ENCODE measurements at places on chromosomes 5 and 9.

DNA sequence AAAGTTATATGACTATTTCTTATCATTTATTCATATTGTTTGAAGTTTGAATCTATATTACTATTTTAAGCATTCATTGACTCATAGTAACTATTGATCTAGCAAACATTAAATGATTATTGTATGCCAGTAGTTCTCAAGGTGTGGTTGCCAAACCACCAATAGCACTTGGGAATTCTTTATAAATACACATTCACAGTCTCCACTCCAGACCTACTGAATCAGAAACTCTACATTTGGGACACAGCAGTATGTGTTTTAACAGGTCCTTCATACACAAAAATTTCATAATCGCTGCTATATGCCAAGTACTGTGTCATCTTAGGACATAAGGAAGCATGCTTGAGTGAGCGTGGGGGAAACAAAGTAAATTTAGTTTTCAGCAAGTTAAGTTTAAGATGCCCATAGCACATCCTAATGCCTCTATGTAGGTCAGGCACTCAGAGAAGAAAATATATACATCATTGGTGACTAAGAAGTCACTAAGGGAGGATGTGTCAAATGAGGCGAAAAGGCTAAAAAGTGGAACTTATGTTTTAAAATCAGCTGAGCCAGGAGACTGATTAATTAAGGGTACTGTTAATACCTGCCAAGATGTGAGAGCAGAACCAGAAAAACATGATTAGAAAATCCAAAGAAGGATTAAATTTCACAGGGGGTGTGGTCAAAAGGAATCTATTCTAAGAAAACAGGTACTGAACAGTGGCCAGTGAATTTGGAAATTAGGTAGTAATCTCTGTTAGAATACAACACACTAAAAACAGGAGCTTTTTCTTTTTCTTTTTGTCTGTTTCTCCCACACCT is 340.8 kb downstream of the HCN1 start:
- no peak for DNase-seq

DNA sequence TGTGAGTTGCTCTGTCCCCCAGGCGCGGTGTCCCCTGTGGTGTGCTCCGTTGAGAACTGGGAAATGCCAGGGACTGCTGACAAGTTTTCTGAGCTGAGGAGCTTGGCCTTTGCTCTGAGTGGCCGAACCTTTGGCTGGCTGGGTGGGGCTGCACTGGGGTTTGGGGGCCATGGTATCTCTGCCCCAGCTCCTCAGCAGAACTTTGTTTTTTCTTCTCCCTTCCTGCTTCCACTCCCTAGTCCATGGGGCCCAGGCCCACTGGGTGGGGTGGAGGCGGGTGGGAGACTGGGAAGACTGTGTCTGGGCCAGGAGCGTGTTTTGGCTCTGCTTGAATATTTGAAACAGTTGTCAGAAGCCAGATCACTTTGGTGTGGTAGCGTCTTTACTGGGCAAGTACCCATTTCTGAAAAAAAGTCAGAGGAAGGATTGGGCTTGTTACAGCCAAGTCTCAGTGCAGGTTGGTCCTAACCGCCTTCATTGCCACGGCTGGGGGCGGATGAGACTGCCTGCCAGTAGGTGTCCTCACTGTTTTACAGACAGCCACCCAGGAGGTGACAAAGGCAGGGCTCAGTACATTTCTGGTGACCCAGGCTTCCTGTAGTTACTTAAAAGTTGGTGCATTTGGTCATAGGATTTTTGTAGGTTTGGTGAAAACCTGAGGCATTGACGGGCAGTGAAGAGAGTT is 92.7 kb downstream of the DAB2IP start:
- no peak for DNase-seq

GRCh38 chr9:110954822-110955291 is 83.4 kb downstream of the LPAR1 start:
- no peak for DNase-seq

DNA sequence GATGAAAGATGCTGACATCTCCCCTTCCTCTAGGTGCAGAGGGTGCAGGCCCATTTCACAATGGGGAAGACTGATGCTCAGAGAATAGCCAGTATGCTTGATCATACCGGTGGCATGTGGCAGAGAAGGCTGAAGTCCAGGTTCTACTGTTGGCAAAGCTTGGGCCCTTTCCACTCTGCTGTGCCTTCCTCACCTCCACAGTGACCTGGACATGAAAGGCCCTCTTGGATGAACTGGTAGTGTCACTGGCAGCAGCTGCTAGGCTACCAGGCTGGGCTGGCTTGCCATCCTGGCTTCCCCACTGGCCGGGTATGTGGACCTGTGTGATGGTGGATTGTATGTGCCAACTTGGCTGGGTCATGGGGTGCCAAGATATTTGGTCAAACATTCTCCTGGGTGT is 92.0 kb downstream of the GADD45G start:
- no peak for DNase-seq

DNA sequence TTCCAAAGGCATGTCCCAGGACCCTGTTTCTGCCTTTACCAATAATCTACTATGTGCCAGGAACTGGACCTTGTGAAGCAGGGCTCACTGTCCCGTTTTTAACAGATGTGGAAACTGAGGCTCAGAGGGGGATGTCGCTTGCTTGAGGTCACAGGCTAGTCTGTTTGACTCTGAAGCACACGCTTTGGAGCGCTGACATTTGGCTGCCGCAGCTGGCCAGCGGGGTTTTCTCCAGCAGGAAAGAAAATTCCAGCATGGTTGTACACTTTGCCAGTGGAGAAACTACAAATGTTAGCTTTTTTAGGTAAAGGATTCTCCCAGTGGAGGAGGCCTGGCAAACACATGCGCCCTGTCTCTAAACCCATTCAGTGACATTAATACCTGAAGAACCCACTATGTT is 50.5 kb downstream of the SH3PXD2B start:
- no peak for DNase-seq

- DNase-seq: no peak
Measured at GRCh38 chr5:35745660-35746059, 111.0 kb upstream of the IL7R start.

- no peak for DNase-seq
Measured at GRCh38 chr5:109305352-109305751, 104.4 kb downstream of the PJA2 start.

GRCh38 chr9:35294066-35294465 is 132.3 kb downstream of the UNC13B start:
- DNase-seq: no peak

DNA sequence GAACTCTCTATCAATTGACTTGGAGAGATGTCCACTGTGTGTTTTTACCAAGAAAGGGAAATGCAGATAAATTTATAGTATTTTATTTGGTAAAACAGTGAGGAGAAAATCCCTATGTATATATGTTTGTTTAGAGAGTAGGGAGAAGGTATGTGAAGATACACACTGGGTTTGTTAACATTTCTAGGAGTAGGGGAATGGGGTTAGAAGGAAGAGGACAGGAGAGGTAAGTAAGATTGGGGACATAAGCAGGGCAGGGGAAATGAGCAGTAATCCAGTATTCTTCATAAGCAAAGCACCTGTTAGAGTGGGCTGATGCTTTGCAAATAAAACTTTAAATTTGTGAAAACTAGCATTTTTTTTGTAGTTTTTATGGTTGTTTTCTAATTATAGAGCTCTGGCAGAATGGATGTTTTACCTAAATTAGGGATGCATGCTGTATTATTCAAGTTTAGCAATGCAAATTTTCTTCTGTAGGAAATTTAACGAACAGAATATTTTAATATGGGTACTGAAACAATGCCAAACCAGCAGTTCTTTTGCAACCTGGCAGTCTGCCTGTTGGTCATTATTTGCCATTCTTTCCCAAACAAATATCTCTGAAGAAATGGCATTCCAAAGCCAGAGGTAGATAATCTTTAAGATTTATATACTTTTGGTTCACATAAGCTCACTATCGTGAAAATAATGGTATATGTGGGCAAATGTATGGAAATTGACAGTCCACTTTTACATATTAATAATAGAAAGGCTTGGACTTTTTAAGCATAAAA is 19.4 kb upstream of the DCP2 start:
- DNase-seq: no peak

DNA sequence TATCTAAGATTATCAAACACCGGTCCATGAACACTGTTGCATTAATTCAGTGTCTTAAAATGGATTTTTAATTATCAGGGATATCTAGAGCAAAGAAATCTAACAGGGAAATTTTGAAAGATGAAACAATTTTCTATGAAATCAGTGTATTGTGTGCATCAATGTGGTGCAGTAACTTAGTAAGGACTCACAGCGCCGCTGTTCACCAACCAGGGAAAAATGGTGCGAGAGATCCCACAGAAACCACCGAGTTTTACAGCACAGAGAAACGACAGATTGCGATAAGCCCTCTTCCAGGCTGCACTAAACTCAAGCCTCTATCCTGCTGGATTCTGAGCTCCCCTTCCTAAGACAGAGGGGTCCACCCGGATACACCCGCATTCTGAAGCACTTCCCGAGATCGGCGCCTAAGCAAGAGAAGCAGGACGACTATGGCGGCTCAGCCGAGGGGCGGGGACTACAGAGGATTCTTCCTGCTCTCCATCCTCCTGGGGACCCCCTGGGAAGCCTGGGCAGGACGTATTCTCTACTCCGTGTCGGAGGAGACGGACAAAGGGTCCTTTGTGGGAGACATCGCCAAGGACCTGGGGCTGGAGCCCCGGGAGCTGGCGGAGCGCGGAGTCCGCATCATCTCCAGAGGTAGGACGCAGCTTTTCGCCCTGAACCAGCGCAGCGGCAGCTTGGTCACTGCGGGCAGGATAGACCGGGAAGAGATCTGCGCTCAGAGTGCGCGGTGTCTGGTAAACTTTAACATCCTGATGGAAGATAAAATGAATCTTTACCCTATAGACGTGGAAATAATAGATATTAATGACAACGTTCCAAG is at the start of gene PCDHGA7:
PCDHGA7 (plus strand) TSS at position 274 of the 826 bp plus-strand sequence; CDS start at position 432, 158 bp downstream.
- DNase-seq: no peak

- DNase-seq: no peak
Measured at GRCh38 chr9:80447876-80448275, 876.1 kb downstream of the TLE4 start.

GRCh38 chr9:124860582-124861341 is 995 bp downstream of the RPL35 start:
- DNase-seq: no peak

DNA sequence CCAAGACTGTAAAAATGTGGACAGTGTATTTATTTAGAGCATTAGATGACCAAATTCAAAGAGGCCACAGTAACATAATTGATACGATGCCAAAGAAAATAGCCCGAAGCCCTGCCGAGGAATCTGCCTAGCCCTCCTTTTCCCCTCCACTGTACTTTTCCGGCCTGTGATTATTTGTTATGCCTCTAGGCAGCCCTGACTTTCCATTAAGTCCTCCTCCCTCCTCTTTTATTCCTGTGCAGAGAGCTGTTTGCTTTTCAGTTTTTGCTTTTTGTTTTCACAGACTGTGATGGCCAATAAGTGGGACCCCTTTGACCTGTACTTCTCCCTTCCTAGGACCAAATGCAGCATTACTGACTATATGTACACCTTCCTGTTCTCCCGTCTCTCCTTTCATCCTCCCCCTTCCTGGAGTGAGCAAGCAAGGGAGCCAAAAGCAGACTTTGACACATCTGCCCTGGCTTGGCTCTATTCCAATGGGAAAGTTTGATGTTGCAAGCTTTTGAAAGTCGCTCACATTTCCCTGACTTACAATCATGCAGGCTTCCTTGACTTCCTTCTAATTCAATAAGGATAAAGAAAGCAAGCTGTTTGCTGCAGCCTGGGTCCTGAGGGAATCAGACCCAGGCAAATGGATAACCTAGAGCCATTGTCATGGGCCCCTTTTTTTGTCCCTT is 76.1 kb downstream of the NREP start:
- no peak for DNase-seq

DNA sequence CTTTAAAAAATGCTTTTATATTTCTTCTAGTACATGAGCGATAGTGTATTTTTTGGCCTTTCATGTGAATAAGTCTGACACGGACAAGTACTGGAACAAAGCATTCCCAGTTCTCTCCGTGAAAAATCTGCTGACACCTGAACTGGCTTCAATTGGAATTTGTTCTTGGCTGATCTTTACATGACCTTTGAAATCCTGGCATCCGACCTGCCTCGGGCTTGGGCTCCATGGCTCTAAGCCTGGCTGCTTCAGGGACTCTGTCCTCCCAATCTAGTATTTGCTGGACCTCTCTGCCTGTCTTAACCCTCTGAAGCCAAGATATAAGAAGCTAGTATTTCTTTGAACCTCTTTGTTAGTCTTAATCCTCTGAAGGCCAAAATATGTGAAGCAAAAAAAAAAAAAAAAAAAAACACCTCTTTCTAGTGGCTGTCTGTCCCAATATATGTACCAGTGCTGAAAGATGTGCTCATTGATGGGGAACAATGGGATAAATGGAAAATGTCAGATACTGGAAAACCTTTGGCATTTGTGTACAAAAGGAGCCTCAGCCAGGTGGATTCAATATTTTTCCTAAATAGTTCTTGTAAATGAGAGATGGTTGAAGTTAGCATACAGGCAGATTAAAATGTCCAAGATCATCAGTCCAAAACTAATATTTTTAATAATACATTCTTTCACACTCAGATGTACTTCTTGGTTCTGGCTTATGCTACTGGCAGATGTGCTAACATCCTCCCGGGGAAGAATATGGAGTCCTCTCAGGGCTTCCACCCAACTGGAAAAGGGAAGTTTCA is 470.6 kb downstream of the TUSC1 start:
- DNase-seq: no peak

DNA sequence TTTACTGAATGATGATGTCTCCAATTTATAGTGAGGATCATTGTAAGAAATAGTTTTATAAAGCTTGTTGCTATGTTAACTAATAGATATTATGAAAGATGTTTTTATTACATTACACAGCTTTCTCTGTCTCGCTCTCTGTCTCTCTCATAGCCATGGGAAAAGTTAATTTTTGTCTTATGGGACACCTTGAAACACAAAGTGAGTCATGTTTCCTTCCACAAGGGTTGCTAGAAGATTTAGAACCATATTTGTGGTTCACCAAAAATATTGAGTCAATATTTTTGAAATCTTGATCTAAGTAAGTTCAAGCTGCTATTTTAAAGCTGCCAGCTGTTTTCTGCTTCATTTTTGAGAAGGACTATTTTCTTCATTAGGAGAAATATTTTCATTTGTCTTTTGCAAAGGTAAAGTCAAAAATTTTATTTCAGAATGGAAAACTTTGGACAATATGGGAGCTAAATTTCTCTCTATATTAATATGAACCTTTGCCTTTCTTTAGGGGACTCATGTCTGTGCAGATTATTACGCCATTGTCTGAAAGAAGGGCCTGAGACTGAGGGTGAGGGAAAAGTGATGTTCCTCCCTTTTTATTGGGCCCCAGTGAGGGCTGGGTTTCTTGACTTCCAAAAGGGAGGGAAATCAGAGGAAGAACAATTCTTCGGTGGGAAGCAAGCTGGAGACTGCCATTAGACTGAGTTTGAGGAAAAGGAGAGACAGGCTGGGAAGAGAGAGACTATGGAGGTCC is 87.9 kb upstream of the SLC24A2 start:
- no peak for DNase-seq

DNA sequence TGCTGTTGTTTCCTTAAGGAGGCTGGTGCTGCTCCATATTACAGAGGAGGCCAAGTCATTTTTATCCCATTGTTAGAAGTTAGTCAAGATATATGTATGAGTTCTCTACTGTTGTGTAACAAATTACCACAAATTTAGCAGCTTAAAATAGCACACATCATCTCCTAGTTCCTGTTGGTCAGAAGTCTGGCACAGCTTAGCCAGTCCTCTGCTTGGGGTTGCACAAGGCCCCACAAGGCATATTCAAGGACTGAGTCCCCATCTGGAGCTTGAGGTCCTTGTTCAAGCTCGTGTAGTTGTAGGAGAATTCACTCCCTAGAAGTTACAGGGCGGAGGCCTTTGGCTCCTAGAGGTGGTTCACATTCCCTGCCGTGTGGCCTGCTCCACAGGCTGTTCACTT is 14.7 kb downstream of the MTAP start:
- DNase-seq: no peak

All from esophagus squamous epithelium (tissue), 5 donors.